ENCODE measurements at places on chromosomes 12 and 14.

DNA sequence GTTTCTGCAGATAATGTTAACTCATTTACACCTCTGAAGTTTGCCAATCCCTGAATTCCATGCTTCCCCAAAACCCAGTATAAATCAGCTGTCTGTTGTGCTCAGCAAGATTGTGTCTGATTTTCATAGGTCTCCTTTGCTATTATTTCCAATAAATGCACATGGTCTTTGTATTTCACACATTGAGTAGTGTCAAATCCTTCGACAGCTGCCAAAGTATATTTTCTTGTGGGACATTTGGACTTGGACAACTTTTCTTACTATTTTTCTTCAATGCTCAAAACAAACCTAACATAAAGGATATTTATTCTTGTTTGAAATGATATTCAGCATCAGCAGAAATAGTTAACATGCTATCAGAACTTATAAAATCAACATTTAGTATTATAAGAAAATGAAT lies 406.1 kb upstream of the OR4E1 start:
- DNase-seq: no peak

DNA sequence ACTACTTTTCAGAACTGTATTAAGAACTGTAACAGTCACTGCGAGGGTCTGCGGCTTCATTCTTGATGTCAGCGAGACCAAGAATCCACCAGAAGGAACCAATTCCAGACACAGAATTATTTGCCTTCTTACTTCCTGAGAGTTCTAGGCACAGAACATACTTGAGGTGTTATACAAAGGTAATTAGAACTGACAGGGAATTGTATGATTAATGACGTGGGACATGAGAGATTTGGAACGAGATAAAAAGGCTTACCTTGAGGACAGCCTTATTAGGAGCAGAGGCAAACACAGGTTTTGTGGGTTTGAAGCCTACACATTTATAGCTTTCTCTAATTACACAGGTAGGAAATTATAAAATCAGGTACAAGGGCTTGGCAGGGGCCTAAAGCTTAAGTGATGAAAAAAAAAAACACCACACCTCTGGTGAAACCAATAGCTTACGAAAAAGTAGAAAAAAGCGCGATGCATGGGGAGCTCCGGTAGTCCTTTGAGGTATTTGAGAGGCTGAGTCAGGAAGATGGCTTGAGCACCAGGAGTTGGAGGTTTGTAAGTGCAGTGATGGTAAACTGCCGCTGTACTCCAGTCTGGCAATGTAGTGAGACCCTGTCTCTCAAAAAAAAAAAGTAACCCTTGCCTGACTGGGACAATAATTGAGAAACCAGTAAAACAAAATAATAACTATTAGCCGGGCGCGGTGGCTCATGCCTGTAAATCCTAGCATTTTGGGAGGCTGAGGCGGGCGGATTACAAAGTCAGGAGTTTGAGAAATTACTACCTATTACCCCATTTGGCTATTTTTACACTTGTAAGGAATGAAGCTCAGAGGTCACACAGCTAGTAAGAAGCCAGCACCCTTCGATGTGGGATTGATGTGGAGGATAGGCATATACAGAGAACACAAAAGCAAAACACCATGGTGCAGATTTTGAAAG lies 795 bp upstream of the ACOT2 start:
- DNase-seq: no peak

DNA sequence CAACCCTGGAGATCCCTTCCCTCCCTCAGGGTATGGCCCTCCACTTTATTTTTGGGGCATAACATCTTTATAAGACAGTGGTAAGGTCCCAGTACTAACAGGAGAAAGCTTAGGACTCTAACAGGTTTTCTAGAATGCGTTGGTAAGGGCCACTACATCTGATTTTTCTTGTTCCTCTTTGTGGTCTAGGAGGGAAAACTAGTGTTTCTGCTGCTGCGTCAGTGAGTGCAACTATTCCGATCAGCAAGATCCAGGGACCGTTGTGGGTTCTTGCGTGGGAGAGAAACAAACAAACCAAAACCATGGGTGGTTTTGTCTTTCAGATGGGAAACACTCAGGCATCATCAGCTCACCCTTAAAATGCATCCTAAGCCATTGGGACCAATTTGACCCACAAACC lies 123.6 kb upstream of the SLC16A7 start:
- no peak for DNase-seq

DNA sequence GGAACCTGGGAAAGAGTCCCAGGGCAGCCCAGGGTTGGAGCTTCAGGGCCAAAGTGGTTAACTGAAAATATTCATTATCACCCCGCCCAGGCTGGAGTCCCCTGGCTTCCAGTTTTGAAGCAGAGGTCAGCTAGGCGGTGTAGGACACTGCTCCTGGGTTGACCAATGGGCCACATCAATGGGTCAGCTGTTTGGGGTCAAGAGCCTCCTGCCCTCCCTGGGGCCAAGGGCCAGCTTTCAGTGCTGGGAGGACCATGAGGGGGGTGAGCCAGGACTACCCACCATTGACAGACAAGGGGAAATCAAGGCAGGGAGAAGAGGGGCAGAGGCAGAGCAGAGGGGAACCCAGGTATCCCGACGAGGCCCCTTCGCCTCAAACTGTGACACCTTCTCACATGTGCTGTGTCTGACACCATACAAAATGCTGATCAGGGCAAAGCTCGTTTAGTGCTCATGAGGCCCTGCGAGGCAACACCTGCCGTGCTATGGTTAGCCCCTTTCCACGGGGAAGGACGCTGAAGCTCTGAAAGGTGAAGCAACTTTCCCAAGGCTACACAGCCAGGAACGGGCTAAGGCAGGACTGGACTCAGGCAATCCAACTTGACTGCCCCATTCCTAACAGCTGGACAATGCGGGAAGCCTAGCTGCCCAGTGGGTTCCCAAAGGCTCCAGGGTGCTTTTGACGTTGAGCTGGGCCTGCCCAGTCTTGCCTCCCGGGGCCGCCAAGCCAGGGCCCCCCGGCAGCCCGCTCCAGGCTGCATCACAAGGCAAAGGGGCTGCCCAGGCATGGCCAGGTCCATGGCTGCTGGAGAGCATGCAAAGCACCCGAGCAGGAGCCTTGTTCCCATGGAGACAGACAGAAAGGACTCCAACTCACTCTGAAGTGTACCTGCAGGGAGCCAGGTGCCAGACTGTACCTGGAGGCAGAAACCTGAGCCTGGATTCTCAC lies 2.0 kb downstream of the SYNE3 start:
- DNase-seq: no peak

DNA sequence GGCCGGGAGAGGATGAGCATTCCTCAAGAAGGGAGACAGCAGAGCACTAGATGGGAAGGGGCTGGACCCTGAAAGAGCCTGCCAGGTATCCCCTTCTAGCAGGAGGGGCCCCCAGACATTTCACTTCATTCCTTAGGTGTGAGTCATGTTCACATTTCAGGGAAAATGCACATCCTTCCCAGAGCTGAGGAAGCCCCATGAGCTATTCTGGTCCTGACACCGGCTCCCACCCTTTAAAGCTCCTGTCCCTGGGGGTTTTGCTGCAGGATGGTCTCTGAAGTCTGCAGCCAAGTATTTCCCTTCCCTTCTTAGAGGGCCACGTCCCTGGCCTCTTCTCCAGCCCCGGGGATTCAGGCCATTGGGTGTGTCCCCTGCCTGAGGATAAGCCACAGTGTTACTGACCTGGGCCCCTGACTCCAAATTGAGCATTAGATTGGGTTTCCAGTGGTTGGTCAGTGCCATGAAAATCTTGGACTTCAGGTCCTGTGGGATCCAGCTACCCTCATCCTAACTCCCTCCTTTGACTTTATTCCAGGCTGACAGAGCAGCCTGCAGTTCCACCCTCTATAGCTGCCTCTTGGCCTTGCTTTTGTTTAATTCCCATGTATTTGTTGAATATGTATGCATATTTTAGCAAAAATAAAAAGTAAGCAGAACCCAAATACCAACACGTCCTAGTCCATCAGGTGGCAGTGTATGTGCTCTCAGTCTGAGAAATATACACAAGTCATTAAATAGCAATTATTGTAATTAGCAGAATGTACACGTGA lies 267.1 kb downstream of the CACNA1C start:
- DNase-seq: no peak

GRCh38 chr12:87272851-87273250 lies 756.4 kb downstream of the C12orf50 start:
- no peak for DNase-seq

- DNase-seq: peak; percentile 11
Observed at GRCh38 chr12:46786774-46787173, 39.0 kb downstream of the SLC38A4 start.
